ENCODE measurements at places on chromosomes 4 and X.

GRCh38 chr4:115841871-115842270 is 728.5 kb upstream of the NDST4 start:
- DNase-seq, result no peak

DNA sequence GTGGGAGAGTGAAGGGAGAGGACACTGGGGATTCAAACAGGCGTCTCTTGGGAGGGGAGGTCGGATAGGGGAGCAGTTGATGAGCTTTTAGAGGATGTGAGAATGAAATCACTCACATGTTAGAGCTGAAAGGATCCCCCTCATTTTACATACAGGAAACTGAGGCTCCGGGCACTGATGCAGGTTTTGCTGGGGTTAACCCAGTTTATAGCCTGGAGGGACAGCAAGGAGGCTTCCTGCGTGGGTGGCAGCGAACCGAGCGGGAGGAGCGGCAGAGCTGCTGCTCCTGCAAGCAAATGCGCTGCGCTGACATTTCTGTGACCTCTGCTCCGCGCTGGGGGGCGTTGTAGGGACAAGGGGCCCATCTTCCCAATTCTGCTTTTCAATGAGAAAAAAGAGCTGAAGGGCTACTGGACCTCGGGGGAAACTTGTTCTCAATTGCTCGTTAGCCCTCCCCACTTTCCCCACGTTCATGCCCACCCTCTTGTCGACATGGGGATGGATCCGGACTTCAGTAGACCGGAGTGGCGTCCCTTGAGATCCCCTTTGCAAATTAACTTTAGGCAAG is 1.2 kb upstream of the NEUROG2 start:
- no peak for DNase-seq

DNA sequence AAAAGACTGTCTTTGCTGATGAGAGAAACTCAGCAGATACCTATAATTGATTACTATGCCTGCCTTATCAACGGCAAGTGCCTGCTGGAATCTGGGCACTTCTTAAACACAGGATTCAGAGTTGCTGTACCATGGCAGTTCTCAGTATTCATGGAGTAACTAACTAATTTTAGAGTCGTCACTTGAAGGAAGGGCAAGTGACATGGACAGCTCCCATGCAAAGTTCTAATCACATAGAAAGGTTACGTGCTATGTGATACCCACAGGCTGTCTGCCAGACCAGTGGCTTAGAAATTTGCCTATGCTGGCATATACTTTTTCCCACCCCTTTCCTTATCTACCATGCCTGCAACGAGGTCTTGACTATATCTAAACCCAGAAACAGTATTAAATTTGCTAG is 931.1 kb upstream of the TENM3 start:
- no peak for DNase-seq

DNA sequence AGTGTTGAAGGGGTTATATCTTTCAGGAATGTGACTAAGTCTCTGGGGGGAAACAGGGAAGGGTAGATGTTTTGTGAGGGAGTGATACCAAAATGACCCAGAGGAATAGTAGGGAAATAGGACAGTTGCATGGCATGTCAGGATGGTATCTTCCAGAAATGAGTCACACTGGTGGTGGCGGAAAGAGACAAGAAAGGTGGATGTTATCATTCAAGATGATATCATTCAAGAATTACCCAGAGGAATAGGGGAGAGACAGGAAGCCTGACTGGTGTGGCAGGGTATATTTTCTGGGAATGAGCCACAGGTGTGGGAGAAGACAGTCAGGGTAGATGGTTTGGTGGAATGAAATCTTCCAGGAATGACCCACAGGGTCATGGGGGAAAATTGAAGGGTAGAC is 61.1 kb downstream of the MAOA start:
- DNase-seq, result no peak

GRCh38 chr4:54233277-54233696 is 4.2 kb downstream of the PDGFRA start:
- no peak for DNase-seq

DNA sequence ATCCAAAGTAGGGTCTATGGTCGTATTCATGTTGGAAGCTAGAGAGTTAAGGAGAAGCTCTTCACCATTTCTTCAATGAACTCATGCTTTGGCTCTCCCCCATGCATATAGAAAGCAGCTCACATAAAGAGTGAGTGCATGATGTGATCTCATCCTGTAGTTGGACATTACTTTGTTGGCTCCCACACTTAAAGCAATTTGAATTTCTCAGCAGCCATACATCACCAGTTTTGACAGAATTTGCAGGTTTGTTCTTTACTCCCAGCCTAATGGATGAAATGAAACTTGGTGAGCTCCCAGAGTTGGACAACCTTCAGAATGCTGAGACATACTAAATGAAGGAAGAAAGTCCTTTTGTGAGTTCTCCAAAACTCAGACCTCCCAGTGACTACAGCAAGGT is 613.5 kb downstream of the IQCM start:
- DNase-seq, result peak; percentile 57

DNA sequence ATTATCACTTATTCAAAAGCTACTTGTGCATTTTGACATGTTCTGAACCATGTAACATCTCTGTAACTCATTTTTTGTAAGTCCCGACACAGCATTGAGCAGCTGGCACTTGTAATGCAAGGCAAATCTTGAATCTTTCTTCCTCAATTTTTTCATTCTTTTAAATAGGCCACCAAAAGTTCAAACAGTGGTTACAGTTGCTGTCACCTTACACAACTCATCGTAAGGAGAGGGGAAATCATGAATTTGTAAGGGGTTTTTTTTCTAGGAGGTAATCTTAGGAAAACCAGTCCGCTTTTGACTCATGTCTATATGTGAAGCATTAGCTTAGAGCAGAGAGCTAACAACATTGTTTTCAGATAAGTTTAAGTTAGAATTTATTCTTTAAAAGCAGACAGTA is 124.5 kb downstream of the PDLIM5 start:
- DNase-seq, result no peak

GRCh38 chr4:5758741-5759140 is 47.7 kb downstream of the EVC start:
- no peak for DNase-seq

DNA sequence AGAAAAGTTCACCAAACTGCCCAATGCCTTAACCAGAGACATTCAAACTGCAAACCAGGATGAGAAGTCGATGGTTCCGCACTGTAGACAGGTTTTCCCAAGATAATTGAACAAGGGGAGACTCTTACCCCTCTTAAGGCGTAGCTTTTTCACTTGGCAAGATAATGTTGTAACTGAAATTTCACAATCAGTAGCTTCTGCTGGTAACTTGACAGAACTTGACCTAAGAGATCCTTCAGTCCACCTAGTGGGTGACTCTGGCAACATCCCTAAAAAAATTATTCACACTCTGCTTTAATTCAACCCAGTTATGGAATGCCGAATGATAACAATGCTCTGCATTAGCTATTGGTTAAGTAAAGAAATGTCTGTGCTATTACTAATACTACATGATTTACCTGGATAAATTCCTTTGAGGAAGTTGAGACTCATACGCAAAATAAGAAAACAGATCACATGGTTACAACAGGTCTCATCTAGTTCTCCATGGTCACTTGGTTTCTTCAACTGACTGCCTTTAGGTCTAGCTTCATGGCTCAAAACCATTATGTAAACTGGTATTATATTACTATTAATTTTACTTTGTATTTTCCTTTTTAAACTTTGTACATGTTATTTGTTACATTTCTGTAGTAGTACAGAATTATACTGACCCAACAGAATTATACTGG is 9.1 kb downstream of the ELF2 start:
- DNase-seq, result no peak

DNA sequence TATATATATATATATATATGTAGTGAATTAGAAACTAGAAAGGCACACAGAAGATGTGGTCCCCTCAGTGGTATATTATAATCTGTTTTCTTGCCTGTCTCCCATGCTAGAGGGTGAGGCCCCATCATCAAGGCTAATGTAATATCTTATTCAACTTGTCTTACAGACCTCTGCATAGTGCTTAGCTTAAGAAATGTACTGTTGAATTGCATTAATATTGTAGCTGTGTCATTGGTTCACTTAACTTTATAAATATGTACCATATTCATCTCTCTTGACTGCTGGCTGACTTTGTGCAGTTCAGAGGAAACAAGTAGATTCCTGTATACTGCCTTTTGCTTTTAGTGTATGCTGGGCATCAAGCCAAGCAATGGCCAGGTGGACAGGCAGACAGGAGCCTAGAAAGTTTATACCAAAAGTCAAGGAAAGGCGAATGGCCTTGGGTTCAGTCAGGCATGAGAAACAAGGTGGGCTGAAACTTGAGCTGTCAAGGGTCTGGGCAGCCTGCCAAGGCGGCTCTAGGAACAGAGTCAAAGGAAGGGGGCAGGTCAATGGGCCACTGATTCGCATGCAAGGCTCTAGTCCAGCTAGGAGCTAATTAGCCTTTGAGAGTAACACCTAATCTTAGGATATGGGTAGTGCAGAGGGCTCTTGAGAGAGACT is 78.8 kb upstream of the LEF1 start:
- peak; percentile 7 for DNase-seq

GRCh38 chr4:77728420-77728819 is 90.7 kb downstream of the CNOT6L start:
- DNase-seq, result no peak

DNA sequence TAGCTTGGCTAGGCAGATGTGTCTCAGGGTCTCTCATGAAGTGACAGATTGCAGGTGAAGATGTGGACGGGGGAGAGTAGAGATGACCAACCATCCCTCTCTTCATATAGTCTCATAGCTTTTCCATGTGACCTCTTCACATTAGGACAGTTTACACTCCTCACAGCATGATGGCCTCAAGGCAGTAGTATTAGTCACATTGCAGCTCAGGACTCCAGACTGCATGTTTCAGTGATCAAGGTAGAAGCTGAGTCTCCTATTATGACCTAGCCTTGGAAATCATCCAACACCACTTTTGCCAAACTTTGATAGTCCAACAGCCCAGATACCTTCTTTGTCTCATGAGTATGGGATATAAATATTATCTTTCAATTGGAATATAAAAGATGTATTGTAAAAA is 147.7 kb downstream of the GASK1B start:
- DNase-seq, result no peak

- DNase-seq, result no peak
These were observed 8.3 kb downstream of the GPRIN3 start for GRCh38 chr4:89299153-89299791.

- no peak for DNase-seq
These were observed 59.0 kb upstream of the C1QTNF7 start for GRCh38 chr4:15368856-15369255.

DNA sequence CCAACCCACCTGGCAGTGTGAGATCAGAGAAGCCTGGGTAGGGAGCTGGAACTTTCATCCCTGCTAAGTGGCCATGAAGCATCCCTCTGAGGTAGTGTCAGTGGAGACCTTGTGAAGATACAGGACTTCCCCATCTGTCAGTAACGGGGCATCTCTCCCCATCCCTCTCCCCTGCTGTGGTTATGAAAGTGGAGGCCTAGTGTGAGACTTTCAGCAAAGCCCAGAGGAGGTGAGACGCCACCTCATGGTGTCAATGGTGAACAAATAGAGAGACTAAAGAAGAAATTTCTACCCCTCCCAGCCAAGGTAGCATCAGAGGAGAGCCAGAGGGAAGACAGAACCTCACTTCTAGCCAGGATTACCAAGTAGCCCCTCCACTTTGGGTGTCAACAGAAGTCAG is 150.2 kb downstream of the VEGFC start:
- no peak for DNase-seq

DNA sequence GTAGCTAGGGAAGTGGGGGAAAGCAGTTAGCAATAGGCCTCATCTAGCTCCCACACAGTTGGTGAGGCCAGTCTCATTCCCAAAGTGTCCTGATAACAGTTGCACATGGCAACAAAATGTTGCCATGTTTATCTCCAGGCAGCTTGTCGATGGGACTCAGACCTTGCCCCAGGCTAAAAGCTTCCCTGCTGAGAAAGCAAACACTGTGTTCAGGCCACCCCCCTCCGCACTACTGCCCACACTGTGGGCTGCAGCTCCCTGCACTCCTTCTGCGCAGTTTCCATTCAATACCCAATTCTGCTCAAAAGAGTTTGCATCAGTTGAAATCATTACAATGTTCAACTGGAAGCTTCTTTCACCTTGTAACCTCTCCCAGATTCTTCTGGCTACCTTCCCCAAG is 287.8 kb upstream of the GK2 start:
- no peak for DNase-seq

GRCh38 chr4:150573534-150573933 is 8.4 kb upstream of the MAB21L2 start:
- DNase-seq, result no peak

DNA sequence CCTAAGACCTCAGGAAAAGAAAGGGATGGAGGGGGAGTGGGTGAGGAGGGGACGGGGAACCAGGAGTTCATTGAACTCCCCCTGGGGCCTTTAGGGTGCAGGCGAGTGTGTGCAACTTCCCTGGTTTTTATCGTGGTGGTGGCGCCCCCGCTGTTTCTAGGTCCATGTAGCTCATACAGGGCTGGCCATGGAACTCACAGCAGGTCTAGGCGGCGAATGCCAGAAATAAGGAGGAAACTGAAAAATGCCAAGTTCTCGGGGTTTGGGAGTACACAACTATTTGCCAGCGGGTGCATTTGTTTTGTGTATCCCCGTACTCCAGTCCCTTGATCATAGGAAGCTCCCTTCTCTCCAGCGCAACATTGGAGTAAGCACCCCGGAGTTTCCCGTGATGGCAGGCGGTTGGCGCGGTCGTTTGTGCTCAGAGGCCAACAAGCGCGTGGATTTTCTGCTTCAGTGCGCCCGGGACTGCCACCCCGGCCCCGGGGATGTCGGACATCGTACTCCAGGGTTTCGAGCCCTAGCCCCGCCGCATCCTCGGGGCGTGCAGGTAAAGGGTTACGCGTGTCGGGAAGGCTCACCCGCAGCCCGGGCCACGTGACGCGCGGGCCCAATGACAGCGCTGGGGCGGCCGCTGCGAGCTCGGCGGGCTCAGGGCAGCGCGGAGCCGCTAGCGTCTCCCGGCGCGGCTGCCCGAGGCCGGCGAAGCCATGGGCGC is 208.9 kb downstream of the NWD2 start:
- DNase-seq, result peak; percentile 20

- DNase-seq, result no peak
These were observed 6.5 kb downstream of the P2RY4 start for GRCh38 chrX:70253377-70254062.

- DNase-seq, result no peak
These were observed 13.5 kb downstream of the ASB11 start for GRCh38 chrX:15301924-15302323.

GRCh38 chr4:127759893-127760292 is 22.2 kb upstream of the HSPA4L start:
- no peak for DNase-seq

- no peak for DNase-seq
These were observed 819.8 kb upstream of the PCDH7 start for GRCh38 chr4:29900336-29900735.

- no peak for DNase-seq
These were observed at the start of gene GPR173 for GRCh38 chrX:53048169-53049126. Gene GPR173 (plus strand): TSS chrX:53048789. CDS start chrX:53076622, 27,833 bp downstream.

DNA sequence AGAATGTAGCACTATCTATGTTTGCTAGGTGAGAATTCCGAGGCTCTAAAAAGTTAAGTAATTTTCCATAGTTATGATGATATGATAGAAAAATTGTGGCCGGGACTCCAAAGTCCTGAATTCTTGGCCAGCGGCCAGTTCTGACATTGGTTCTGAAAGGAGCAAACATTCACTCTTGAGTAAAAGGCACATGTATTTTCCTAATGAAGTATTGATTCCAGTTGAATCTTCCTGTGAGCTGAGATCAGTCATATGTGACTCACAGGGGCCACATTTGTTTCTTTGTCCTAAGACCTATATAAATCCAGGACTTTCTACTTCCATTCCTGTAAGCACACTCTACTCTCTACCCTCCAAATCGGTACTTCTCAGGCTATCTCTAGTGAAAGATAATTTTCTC is 349.9 kb downstream of the BMPR1B start:
- DNase-seq, result no peak

- peak; percentile 14 for DNase-seq
These were observed 73.9 kb downstream of the CXXC4 start for GRCh38 chr4:104420766-104421165.

- no peak for DNase-seq
These were observed 63.6 kb upstream of the ATP8A1 start for GRCh38 chr4:42720533-42720932.
